ENCODE measurements at places on chromosomes 4 and X. TPM values are rescaled to one million over a fixed set of nuclear protein-coding genes. Genes with fewer than 3 reads are reported as not detected.

The PWWP3B gene
- 56.7 TPM for total RNA-seq

The AWAT2 gene
- total RNA-seq, result not detected

The GATA1 gene
- total RNA-seq, result not detected

The GDPD2 gene
- not detected for total RNA-seq

GRCh38 chr4:81257021-81257420 is 42.0 kb upstream of the PRKG2 start:
- no peak overlapping the region for H3K27ac ChIP-seq
- H3K36me3 ChIP-seq, result no peaks in the 10 kb centered on the region
- DNase-seq, result no peak
- no peaks in the 10 kb centered on the region for H3K4me1 ChIP-seq
- H3K27me3 ChIP-seq, result no peaks in the 10 kb centered on the region

GRCh38 chrX:2471641-2472040 is 29.1 kb downstream of the DHRSX start:
- no peak for DNase-seq
- H3K27ac ChIP-seq, result no peak overlapping the region
- no peaks in the 10 kb centered on the region for H3K27me3 ChIP-seq
- no peaks in the 10 kb centered on the region for H3K36me3 ChIP-seq
- H3K4me1 ChIP-seq, result no peaks in the 10 kb centered on the region
- H3K4me3 ChIP-seq, result no peak overlapping the region

DNA sequence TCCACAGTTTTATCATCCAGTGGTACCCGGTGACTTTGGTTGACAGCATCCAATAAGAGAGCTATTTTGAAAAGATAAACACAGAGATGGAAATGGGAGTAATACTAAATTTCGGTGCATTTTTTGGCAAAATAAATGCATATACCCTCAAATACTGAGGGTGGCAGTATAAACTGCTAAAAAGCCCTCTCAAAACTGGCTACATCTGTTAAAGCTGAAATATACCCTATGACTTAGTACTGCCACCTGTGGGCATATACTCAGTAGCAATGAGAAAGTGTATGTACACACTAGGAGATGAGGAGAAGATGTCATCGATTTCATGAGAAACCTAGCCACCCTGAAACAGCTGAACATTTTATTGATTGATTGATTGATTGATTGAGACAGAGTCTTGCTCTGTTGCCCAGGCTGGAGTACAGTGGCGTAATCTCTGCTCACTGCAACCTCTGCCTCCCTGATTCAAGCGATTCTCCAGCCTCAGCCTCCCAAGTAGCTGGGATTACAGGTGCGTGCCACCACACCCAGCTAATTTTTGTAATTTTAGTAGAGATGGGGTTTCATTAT is 12.2 kb upstream of the TMEM128 start:
- no peaks in the 10 kb centered on the region for H3K4me1 ChIP-seq
- no peak for DNase-seq
- no peak overlapping the region for H3K4me3 ChIP-seq
- no peaks in the 10 kb centered on the region for H3K27me3 ChIP-seq
- H3K36me3 ChIP-seq, result no peaks in the 10 kb centered on the region
- no peak overlapping the region for H3K27ac ChIP-seq

- H3K27ac ChIP-seq, result no peak overlapping the region
- H3K4me1 ChIP-seq, result no peaks in the 10 kb centered on the region
- no peak overlapping the region for H3K4me3 ChIP-seq
Measured at GRCh38 chrX:51404445-51404844, 71.8 kb downstream of the NUDT10 start.

Data from prostate gland (tissue), 2 donors.